NCI-H526 (cell line): ENCODE measurements at places on chromosomes 3 and 15.

DNA sequence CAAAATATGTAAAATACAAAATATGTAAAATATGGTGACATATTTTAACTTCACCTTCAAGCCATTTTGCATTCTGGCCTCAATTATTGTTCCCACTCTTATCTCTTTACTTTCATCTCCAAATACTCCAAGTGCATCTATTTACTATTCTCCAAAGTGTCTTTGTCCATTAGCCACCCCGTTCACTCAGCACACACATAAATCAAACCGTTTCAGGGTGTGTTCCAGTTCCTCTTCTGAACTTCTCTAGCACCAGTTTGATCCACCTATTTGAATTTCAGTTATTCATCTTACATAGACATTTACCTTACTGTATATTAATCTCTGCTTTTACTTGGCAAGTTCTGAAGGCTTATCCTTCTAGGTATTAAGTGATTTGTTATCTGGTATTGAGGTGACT is 45.1 kb downstream of the SGO1 start:
- DNase-seq, result no peak

DNA sequence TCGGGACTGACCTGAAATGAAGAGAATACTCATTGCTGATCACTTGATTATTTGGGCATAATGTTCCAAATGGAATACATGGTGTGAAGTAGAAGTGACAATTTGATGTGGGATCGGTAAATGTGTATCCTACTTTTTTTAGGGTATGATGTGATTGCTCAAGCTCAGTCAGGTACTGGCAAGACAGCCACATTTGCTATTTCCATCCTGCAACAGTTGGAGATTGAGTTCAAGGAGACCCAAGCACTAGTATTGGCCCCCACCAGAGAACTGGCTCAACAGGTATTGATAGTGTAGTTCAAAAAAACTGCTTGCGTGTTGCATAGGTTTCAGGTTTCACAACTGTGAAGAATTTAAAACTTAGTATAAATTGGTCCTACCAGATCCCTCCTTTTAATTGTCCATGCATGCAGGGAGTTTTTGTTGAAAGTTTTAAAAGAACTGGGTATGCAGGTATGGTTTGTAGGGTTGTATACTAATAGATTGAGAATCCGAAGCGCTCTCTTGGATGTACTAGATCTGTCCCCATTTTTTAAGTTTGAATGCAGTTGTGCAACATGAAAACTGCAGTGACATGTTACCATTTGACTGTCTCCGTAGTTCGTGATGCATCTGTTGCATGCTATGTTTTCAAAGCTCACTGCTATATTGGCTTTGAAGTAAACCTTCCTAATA is 1.6 kb downstream of the EIF4A2 start:
- no peak for DNase-seq

DNA sequence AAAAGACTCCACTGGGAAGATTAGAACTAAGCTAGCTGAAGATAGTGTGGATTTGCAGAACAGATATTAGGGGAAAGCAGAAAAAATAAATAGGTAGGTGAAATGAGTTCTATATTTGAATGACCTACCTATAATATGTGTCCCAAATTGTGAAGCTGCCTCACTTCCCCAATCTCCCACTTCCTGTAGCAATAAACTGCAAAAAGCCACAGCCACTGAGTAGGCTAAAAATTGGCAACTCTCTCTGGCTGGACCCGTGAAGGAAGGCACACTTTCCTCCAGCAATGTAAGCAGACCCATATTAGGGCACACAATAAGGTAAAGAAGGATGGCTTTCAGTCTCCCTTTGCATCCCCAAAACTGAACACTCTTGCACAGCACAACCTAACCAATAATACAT is 43.7 kb upstream of the NECTIN3 start:
- no peak for DNase-seq

- peak; percentile 42 for DNase-seq
Measured at GRCh38 chr3:177574222-177574856, 377.1 kb upstream of the TBL1XR1 start.

DNA sequence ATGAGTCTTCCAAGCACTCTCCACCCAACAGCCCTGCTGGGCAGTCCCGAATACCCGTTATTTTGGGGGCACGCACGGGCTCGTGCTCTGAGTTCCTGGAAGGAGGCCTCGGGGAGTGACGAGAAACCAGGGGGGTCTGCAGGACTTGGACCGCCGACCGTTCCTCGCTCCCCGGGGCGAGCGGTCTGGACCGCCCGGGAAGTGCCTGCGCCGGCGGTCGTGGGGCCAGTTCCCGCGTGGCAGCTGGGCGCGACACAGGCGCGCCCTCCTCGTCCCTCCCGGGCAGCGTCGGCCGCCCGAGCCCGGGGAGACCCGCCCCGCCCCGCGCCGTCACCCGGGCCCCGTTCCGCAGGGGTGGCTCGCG is 387 bp downstream of the GNB4 start:
- DNase-seq, result peak; percentile 51

DNA sequence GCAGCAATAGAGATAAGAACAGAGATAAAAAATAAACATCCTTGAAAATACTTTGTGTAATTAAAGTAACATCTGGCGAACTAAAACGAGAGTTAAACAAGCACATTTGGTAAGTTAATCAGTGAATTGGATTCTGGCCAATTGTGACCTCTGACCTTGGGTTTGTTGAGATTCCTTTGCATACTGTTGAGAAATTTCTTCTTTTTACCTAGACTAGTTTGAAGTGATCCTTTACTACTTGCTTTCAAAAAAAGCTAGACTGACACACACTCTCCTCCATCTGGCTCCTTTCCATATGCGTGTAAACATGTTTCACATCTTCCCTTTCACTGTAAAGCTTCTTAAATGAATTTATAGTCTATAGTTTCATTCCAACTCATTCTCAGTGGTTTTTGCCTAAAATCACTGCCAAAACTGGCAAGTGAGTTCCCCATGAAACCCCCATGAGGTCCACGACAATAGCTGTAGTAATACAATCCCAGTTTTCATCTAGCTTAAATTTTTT is 17.3 kb upstream of the GBE1 start:
- DNase-seq, result no peak

DNA sequence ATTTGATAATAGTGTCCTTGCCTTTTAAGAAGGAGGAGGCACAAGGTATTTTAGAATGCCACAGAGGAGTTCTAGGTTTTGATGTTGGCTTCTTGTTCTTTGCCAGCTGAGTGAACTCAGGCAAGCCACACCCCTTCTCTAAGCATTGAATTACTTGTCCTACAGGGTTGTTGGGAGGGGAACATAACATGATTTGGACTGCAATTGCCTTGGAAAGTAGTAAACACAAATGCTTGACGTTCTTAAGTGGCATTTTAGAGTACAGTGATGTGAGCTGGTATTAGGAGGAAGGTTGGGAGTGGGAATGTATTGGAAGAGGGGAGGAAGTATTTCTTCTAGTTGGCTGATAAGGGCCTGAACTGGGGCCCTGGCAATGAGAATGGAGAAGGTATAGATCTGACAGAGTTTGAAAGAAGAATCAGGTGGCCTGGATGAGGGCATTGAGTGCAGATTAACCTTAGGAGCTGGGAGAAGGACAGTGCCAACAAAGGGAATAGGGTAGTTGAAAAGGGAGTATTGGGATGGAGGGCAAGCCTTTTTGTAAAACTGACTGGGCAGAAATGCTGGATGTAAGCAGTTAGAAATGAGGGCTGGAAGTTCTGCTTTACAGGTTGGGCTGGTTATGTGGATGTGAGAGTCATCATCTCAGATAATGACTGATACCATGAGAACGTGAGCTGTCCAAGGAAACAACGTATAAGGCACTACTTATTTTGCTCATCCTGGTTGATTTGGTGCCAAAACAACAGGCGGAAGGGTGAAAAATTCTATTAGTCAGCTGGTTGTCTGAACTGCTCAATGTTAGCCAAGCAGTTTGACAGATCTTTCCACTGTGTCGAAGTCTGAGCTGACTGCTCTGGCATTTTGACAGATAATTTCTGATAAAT is 16.7 kb downstream of the KAT2B start:
- no peak for DNase-seq

DNA sequence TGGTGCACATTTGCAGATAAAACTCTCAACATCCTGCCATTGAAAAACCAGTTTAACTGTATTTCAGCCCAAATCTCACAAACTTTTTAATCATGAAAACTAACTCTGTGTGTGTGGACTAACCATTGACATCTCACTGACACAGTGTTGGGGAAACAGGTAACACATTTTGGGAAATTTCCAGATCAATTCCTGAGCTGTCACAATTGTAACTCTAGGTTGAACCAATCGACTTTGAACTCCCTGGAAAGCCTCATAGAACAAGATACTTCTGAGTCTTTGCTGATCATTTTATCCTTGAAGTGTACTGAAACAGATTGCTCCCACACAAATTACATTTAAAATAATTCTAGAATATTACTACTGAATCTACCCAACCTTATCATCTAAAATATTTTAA is 667.9 kb upstream of the NR2F2 start:
- no peak for DNase-seq

GRCh38 chr3:112030901-112031300 is 3.6 kb upstream of the TMPRSS7 start:
- DNase-seq, result no peak

DNA sequence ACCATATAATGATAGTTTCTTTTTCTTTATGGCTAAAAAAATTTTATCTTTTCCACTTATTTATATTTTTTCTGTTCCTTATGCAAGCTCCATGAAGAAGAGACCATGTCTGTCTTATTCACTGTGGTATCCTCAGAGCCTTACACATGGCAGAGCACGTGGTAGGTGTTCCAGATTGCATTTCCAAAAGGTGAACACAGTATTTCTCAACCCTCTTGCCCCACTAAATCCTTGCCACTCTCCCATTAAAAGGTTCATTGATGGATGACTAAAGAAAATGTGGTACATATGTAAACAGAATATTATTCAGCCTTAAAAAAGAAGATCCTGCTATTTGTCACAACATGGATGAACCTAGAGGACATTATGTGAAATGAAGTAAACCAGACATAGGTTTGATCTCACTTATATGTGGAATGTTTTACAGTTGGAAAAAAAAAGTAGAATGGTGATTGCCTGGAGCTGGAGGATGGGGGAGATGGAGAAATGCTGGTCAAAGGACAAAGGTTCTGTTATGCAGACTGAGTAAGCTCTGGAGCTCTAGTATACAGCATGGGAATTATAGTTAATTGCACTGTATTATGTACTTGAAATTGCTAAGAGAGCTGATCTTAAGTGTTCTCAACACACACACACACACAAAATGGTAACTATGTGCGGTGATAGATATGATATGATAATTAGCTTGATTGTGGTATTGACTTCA is 266.7 kb downstream of the CNTN3 start:
- no peak for DNase-seq

GRCh38 chr3:154085071-154085470 is 36.1 kb upstream of the ARHGEF26 start:
- DNase-seq, result no peak

GRCh38 chr3:125613204-125613603 is 17.9 kb upstream of the OSBPL11 start:
- no peak for DNase-seq

DNA sequence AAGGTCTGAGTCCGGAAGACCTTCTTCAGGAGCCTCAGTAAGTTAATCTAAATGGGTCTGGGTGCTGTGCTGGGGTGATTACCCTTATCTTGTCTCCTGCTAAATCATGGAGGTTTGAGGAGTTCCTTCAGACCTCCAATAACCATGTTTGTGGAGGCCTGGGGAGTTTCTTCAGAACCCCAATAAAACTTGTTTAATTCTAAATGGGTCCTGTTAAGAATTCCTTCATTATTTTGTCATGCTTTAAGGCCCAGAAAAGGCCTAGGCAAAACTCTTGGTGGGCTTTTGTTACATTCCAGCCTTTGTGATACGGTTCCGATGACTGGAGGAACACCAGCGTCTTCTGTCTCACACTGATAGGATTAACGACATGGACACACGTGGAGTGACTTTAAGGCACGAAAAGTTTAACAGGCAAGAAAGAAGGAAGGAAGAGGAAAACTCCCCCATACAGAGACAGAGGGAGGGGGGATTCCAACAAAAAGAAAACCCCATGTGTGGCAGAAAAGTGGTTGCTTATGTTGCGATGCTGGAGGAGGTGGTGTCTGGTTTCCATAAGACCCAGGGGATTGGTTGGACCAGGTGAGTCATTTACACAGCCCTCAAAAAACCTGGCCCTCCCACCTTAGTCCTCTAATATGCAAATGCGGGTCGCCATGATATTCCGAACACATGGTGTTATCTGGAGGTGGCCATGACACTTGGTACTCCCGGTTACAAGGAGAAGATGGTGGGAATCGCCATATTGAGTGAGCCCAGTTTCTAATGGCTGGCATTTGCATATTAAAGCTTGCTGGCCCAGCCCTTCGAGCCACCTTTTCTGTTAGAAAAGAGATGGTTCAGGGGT is 72.6 kb upstream of the MFGE8 start:
- DNase-seq, result peak; percentile 32

GRCh38 chr3:79052054-79052681 is 715.6 kb downstream of the ROBO1 start:
- DNase-seq, result no peak

DNA sequence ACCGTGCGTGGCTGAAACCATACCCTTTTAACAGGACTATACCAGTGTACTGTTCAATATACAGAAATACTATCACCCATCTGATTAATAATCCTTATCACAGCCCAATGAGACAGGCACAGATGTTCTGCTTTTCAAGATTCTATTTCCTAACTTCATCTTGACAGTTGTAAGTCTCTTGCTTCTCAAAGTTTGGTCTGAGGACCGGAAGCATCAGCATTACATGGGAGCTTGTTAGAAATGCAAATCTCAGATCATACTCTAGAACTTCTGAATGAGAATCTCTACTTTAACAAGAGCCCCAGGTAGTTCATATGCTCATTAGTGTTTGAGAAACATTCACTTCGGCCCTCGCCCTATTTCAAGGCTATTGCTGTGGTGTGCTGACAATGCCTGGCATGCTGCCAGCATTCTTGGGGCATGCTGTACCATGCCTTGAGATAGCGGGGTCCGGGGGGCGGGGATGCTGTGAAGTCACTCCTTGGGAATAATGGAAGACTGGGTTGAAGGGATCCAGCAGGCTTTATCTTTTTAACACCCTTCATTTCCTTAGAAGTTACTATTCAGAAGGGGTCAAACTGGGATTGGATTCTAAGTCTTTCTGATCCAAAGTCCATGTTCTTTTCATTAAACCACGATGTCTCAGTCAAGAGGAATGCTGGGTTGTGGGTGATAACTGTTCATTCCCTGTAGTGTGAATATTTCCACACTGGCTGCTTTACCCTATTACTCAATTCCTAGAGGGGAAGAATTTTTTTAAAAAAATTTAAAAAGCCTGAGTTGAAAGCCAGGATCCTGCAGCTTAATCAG is 194.7 kb downstream of the LPP start:
- no peak for DNase-seq

DNA sequence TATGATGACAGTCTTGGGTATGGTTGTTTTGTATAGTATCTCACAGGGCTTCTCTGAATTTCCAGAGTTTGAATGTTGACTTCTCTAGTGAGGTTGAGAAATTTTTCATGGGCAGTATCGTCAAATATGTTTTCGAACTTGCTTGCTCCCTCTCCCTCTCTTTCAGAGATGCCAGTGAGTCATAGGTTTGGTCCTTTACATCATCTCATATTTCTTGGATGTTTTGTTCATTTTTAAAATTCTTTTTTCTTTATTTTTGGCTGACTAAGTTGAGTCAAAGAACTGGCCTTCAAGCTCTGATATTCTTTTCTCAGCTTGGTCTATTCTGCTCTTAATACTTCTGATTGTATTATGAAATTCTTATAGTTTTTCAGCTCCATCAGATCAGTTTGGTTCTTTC is 282.3 kb upstream of the NECTIN3 start:
- no peak for DNase-seq
